ENCODE measurements at places on chromosomes 4 and X. TPM values are rescaled to one million over a fixed set of nuclear protein-coding genes. Genes with fewer than 3 reads are reported as not detected.

DNA sequence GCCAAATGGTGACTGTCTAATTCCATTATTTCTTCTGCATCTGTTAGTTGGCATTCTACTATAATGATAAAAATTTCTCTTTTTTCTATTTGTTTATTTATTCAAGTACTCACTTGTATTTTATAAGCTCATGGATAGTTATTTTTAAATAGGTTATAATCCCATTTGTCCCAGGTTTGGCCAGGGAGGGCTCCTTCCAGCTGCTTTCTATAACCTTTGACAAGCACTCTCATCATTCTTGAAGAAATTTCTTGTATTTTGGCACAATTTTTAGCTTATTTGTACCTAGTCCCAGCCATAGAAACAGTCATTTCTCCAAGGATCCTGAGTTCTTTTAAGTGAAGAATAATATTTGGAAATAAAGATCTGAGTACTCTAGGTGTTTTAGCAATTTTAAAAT lies 1038.6 kb upstream of the AGA start:
- no peak for DNase-seq

GRCh38 chr4:147753047-147753446 lies 21.2 kb downstream of the ARHGAP10 start:
- DNase-seq: no peak

DNA sequence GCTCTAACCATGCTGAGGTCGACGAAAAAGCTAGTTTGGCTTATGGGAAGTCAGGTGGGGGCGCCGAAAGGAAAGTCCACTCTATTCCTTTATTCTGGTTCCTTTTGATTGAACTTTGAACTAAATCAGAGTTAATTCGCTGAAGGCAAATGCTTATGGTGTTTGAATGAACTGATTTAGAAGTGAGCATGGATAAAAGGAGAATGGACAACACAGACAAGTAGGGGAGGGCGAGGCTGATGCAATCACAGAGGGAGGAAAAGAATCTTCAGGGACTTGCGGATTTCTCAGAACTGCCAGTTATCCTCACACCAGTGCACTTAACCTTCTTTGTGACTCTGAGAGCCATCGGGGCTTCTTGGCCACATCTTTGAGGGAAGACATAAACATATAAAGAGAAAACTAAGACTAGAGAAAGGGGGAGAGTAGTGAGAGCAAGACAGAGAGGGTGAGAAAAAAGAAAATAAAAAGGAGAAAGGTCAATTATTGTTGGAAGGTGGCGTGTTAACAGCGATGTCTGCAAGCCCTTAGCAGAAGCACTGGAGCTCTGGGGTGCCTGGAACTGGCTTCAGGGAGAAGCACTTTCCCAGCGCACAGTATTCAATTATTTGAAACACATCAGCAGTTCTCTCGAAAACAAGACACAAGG lies 79.6 kb upstream of the PLAC1 start:
- DNase-seq: no peak

DNA sequence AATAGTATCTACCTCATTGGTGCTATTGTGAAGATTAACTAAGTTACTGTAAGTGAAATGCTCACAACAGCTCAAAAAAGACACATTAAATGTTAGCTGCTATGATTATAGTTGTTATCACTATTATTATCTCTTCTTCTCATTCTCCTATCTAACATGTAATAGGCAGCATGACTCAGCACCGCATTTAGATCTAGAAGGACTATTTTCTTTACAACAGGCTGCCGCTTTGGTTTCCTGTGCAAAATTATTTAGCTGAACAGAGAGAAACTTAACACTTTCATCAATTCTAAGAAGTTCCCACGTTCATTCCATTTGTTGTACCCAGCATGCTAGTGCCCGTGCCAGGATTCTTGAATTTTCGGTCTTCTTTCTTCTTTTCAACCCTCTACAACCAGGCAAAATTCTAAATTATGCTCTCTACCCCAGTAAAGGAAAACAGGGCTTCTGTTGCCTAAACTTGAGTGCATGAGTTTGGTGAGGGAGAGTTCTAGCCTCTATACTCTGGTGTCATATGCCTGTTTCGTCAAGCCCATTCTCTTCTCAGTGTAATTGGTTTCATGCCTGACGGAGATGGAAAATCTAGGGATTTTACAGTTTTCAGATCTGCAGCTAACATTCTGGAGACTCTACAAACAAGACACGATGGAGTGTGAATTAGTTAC lies 378.9 kb downstream of the PPP1R2C start:
- DNase-seq: no peak

The SYTL5 gene
- not detected for total RNA-seq

DNA sequence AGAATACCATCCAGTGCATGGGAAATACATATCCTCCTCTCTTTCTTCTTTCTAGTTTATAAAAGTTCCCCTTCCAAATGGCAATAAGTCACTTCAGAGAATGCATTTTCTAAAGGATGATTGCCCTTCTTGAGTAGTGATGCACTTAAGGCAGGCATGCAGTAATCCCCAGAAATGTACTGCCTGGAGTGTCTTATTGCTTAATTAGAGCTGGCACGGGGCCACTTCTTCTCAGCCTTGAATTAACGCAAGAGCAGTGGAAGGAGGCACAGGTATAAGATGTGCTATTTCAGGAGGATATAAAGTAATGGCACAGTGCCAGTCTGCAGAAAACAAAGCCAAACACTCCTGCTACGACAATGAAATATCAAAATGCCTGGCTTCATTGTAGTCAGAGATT lies 371.4 kb upstream of the FAM241A start:
- DNase-seq: no peak

The MTNR1A gene
- not detected for total RNA-seq

DNA sequence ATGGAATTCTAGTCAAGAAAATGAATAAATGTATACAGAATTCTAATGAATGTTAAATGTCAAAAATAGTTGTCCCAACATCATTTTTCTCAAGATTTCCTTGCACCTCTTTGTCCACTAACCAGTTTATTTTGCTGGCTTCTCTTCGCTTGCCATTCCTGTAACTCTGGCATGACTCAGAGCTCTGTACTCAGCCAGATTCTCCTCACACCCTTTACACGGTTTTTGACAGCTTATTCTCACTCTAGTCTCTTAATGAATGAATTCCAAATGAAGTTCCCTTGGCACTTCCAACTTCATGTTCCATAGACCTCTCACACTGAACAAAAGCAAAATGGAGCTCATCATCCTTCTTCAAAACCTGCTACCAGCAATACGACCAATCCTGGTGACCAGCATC lies 419.3 kb upstream of the SLIT2 start:
- DNase-seq: no peak

The BCOR gene
- 29.5 TPM for total RNA-seq

DNA sequence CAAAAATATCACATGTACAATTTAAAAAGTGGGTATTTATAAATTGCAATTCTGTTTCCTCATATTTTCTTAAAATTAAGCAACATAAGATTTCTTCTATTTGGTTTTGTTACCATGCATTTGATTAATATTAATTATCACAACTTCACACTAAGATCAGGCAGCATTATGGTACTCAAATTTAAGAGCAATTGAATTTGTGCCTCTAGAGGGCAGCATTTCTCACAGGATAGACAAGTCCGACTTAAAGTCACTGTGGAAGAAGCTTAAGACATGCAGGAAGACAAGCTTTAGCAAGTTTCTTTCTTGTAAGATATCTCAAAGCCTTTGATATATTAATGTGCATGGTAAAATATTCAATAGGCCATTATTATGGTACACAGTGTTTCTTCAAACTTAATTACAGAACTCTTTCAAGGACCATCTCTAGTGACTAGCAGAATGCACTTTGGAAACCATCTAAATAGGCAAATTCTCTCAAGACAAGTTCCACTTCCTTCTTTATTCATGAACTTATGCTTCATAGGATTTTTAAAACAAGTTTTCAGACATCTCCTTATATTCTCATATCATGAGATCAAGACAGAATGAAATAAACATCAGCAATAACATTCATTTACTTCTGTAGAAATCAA lies 35.0 kb downstream of the FBXW7 start:
- DNase-seq: peak; percentile 79

- no peak for DNase-seq
Observed at GRCh38 chr4:93237521-93237920, 591.0 kb upstream of the ATOH1 start.

The TBC1D19 gene
- 17.2 TPM for total RNA-seq

The TMPRSS11B gene
- not detected for total RNA-seq

- DNase-seq: peak; percentile 14
Observed at GRCh38 chrX:19372170-19372546, 28.4 kb downstream of the PDHA1 start.

The LINC00632 gene
- total RNA-seq: 1.4 TPM

- DNase-seq: no peak
Observed at GRCh38 chr4:87009095-87009648, 74.4 kb downstream of the AFF1 start.

The DNAAF6 gene
- not detected for total RNA-seq

DNA sequence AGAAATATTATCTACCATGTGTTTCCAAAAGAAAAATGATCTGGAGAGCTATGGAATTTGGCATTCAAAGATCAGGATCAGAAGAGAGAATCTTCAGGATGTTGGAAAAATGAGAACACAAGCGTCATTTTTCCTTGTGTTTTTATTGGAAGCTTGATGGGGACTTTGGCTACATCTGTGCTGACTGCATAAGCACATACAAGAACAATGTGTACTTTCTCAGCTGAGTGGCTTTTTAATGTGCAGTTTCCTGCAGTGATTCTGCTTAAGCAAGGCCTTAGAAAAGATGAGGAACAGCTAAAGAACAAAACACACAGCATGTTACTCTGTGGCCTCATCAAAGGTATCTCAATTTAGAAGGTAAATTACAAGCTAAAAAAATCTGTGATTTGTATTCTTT lies 1039.9 kb downstream of the GLUD2 start:
- no peak for DNase-seq

DNA sequence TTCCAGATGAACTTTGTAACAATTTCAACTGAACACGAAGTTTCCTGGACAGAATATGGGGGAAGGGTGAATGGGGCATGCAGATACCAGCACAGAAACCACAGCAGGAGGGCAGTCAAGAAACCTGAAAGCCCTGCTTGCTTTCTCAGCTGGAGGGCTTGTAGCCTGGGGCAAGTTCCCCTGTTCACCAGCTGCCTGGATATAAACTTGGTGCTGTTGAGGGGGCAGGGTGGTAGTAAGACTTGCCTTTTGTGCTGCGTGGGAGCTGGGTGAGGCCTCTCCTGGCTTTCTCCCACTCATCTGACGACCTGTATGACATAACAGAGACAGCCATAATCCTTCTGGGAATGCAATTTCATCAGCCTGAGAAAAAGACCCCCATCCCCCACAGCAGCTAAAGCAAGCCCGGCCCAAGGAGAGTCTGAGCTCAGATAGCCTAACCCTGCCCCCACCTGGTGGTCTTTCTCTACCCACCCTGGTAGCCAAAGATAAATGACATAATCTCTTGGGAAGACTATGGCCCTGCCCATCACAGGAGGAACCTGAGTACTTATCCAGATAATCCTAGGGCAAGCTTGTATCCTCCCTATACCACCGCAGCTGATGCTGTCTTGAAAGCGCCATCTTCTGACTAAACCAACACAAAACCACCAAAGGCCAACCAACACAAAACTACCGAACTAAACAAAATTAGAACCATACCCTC lies 234.3 kb downstream of the LAS1L start:
- DNase-seq: no peak

- DNase-seq: no peak
Observed at GRCh38 chr4:48779095-48779997, 733 bp downstream of the FRYL start.

The CXCL5 gene
- 22.0 TPM for total RNA-seq

DNA sequence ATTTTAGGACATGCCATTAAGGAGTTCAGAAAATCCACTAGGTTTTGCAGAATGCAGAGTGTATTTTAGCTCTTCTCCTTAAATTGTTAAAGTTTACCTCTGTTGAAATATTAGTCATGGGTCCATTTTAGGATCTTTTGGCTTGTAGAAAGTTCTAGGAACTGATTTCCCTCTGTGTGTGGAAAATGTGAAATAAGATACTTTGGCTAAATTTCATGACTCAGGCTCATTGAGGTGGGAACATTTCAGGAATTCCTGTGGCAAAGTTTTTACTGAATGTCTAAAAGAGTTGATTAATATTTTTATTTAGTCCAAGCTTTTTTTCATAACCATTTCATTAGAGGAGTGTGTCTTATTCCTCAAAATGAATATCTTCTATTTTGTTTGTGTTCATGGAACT lies 7.0 kb downstream of the FHIP1A start:
- DNase-seq: no peak

DNA sequence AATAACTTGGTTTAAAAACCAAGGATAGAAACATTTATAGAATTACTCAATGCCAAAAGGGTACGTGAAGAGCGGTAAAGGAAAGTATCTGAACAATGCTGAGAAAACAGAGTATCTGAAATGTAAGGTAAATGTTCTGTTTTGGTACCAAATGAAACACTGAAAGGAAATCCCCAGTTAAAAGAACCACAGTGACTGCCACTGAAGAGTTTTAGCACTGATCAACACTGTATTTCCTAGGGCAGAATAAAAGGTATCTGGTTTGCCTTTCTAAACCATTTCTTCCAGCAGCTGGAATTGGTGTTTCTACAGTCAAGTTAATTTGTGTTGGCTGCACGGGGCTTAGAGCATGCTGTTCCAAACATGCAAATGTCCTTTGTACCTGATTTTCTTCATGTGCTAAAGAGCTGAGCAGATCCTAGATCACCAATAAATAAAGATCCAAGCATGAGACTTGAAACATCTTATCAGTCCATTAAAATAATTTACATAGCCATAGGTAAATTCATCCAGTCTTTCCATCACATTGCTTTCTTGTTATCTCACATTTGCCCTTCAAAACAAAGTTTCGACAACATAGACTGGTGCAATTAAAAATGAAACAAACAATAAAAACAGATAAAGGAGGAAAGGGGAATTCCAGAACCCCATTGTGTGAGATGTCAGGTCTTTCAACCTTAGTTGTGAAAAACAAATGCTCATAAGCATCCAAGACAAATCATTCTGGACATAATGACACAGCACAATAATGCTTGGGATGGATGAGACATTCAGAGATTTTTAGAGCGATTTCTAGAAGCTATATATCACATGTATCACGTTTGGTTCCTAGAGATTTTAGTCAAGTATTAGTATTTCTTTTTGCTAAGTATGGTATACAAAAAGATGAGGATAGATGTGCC lies 38.6 kb downstream of the MFAP3L start:
- DNase-seq: no peak

All from kidney epithelial cell (primary cell).